ENCODE measurements at places on chromosomes 13 and 19.

DNA sequence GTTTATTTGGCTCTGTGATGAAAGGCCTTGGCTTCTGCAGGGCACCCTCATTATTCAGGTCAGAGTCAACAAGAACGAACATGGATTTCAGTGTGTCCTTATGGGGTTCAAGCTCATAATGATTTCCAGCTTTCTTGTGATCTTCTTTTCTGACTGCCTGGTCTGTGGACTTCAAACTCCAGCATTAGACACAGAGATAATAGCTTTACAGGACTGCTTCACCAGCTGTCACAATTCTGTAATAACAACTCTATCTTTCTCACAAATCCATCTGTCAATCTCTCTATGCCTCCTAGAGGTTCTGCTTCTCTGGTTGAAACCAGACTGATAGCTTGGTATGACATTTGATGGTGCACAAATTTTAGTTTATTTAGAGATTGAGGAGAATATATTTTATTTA, 13.1 kb upstream of the SLITRK6 start:
- DNase-seq = no peak

GRCh38 chr13:89628567-89628966, 1718.9 kb upstream of the MIR17HG start:
- no peak for DNase-seq

GRCh38 chr13:76772241-76772640, 114.0 kb downstream of the KCTD12 start:
- no peak for DNase-seq

DNA sequence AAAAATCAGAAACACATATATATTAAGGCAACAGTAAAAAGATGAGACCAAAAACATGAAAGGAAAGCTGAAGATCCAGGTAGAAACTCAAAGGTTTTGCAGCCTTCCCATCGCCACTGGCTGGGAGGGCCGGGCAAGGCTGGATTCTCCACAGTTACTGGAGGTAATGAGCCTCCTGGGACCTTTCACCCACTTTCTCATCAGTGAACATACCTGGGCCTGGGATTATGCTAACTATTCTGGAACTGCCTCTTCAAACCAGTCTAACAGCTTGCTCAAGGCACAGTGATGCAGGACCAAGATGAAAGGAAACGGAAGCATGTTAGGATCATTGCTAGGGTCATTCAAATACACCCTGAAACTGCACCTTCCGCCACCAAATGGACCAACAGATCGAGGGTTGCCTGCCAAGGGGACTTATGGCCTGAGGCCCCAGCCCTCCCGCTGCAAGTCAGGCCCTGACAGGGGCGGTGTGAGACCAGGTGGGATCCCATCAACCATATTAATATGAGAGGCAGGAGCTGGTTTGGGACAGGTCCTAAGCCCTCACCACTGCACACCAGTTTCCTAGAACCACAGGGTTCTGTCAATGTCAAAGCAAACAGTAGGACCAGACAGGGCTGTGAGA, 28.4 kb upstream of the ATP12A start:
- no peak for DNase-seq

DNA sequence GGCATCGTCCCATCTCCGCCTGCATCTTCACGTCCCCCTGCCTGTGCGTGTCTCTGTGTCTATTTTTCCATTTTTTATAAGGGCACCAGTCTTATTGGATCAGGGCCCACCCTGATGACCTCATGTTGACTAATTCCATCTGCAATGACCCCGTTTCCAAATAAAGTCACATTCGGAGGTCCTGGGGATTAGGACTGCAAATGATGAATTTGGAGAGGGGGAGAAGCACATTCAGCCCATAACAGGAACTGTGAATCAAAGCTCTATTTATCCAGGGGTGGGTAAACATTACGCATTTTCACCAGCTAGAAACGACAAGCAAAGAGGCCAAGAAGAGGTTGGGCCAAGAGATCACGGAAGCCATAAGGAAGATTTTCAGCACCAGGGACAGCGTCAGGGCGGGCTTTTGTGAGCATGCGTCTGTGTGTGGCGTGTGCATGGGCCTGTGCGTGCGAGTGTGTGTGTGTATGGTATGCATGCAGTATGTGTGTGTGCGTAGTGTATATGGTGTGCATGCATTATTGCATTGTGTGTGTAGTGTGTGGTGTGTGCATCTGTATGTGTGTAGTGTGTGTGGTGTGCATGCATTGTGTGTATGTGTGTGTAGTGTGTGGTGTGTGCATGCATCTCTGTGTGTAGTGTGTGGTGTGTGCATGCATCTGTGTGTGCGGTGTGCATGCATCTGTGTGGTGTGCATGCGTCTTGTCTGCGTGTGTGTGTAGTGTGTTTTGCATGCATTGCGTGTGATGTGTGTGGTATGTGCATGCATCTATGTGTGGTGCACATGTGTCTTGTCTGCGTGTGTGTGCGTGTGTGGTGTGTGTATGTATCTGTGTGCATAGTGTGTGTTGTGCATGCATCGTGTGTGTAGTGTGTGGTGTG, 19.6 kb downstream of the CELF5 start:
- DNase-seq = peak; percentile 60

DNA sequence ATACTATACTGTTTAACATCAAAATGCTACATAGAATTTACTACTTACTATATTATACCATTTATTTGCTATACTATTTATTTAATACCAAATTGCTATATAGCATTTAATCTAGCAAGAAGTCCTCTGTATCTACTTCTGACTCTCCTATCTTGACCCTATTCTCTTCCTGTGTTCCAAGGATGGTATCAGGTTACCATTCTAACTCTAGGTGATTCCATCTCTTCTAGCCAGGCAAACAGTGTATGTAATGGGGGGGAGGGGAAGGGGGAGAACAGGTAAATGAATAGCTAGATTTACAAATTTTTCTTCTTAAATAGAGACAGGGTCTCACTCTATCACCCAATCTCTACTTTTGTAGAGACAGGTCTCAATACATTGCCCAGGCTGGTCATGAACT, 200.3 kb downstream of the DIAPH3 start:
- DNase-seq = no peak

- peak; percentile 49 for DNase-seq
Measured at GRCh38 chr13:41352935-41353840, 42.1 kb downstream of the NAA16 start.

DNA sequence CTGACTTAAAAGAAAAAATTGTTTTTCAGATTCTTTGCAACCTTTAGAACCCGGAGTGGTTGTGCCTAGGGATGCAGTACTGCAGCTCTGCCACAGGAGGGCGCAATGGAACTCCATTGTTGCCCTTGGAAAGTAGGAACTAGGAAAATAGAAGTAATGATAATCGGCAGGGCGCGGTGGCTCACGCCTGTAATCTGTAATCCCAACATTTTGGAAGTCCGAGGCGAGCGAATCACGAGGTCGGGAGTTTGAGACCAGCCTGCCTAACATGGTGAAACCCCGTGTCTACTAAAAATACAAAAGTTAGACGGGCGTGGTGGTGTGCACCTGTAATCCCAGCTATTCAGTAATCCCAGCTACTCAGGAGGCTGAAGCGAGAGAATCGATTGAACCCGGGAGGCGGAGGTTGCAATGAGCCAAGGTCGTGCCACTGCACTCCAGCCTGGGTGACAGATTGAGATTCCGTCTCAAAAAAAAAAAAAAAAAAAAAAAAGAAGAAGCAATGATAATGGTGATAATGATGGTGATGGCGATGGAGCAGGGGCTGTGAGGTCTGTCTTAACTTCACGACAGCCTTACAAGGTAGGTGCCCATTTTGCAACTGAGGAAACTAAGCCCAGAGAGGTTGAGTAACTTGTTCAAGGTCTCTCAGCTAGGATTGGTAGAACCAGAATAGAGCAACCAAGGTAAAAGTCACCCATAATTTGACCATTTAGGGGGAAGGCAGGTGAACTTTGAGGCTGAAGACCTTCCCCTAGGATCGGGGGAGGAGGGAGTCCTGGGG, 5.5 kb upstream of the ADAMTS10 start:
- peak; percentile 51 for DNase-seq

DNA sequence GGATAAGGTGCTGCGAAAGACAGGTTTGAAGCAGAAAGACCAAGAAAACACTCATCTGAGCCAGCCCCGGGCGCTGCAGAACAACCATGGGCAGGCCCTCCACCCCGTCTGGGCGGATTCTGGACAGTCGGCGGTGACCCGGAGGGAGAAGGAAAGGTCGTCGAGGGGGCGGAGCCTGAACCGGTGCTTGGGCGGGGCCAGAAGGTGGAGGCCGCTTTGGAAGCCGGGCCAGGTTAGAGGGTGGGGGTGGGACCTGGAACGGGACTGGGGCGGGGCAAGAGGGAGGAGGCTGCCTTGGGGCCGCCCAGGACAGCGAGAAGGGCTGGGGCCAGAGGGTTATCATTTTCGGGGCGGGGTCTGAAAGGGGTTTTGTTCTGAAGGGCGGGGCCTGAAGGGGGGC, 5.0 kb upstream of the ZNF765 start:
- DNase-seq = no peak

DNA sequence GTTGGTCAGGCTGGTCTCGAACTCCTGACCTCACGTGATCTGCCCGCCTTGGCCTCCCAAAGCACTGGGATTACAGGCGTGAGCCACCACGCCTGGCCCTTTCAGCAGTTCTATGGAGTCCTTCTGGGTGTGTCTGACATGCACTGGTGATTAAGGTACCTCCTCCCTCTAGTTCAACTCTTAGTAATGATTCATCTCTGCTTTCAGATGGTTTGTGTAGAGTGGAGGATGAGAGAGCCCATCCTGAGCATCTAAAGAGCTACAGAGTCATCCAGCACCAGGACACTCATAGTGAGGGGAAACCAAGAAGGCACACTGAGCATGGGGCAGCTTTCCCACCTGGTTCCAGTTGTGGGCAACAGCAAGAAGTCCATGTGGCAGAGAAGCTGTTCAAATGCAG, 8.2 kb downstream of the ZNF584 start:
- no peak for DNase-seq

DNA sequence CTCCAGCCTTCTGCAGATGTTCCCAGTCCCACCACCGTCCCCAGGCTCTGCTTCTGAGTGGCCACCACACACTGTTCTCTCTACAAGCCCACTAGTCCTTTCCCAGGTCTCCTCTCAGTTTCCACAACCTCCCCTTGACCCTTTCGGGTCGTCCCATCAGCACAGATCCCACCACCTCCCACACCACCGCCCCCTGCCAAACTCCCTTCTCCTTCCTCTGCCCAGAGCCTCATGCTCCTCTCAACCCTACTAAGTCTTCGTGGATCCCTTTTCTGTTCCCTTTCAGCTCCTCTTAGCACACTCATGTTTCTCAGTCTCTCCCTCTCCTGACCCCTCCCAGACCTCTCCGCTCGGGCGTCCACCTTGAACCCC, 1.9 kb downstream of the NAPA start:
- no peak for DNase-seq

DNA sequence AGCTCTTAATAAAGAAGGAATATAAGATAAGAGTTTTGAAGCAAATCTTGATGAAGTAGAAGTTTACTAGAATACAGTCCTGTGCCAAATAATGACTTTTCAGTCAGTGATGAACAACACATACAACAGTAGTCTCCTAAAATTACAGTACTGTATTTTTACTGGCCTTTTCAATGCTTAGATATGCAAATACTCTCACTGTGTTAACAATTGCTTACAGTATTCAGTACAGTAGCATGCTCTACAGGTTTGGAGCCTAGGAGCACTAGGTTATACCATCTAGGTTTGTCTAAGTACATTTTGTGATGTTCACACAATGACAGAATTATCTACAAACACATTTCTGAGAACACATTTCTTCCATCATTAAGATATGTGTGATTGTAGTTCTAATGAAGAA, 316.7 kb upstream of the KLHL1 start:
- DNase-seq = no peak

DNA sequence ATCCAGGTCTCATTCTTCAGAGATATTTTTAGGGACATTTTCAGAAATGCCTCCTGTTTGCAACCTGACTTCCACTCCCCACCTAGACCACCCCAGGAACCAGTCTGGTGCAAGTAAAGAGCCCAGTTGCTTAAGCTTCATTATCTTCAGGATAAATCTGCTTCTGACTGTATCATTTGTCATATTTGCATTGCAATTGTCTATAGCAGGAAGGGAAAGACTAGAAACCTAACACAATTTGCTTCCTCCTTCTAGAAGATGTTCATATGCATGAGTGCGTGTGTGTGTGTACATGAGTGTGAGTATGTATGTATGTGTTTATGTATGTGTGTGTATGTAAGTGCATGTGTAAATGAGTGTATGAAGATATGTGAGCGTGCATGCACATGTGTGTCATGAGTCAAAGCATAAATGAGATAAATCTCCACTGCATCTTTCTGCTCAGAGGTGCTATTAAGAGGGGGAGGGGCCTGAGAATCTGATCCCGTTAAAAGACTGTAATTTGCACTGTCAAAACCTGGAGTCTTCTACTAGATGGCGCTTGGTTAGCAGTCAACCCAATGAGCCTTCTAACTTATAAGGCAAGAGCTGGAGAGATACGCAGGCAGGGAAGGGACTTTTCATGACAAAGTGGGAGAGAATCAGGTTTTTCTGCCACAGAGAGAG, 178.8 kb upstream of the KL start:
- no peak for DNase-seq

DNA sequence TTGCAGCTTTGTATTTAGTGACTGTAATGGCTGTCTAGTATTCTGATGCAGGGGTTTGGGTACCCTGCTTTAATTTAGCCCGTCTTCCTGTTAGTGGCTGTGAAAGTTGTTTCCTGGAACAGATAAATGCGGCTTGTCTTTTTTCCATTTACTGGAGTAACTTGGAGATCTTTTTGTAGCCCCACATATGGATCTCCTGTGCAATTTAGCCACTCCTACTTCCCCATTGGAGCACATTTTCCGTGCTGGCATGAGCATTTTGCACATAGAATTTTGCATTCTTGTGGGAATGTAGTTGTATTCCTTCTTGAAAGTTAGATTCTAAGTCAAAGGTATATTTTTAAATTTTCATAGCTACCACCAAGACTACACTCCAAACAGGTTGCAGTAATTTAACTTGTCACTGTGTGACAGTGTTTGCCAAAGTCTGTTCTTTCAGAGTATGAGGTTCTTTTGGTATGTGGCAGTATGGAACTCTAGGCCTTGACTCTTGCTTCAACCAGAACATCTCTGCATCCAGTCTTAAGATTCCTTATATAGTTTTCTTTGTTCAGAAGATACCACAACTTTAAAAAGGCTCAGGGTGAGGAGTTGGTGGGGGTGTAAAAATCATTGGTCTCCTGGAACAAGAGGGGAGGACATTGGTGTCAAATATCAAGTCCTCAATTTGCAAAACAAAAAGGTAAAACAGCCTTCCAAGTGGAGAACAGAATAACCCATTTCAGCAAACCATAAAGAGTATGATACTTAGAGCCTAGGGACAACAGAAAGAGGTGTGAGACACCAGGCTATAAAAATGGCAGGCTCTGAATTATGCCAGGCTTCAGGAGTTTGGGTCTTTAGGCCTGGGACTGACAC, 21.1 kb upstream of the CCDC97 start:
- no peak for DNase-seq

DNA sequence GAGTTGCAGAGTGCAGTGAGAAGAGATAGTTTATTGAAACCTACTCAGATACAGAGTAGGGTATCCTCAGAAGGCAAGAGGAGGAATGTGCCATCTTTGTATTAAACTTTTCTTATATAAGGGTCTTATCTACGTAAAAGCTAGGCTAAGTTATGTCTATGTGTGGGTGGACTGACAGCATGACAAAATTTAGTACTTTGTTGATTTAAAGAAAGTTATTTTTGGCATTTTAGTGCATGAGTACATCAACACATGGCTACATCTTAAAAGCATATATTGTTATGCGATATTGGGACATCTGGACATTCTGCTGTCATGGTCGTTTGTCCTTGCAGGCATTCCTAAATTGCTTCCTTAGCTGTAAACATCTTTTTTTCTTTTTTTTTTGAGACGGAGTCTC, 19.0 kb upstream of the ATP8A2 start:
- DNase-seq = no peak
